Nephron progenitor cell (in vitro differentiated cells): ENCODE measurements at places on chromosomes 1 and 21.

DNA sequence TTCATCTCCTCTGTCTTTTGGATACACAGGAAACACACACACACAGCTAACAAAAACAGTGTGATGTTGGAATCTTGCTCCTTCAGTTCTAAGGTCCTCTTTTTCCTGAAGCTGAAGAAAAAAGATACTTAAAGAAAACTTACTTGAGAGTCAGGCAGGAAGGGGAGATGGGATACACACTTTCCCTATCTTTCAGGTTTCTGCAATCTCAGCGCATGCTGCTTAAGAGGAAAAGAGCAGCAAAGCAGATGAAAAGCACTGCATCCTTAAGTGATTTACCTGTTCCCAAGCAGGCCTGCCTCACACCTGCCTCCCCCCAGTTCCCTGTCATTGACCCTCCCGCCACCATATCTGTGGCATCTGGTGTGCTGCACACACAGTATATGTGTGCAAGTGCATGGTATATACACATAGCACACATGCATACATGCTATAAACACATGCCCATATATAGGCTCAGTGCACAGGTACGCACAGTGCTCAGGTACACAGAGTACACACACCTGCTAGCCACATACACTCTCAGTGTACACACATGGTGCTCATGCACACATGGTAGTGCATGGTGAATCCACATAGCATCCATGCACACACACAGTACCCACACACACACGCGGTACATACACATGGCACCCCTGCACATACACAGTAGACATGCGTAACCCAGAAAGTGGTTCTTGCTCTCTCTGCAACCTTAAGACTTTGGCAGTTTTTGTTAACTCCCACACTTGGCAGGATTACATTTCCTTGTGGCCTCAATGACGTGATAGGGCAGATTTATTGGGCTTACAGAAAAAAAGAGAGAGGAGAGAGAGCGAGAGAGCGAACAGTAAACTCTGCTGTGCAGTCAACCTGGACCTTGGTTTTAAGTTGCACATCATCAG, 166.9 kb downstream of the TOMM20 start:
- DNase-seq, result no peak

DNA sequence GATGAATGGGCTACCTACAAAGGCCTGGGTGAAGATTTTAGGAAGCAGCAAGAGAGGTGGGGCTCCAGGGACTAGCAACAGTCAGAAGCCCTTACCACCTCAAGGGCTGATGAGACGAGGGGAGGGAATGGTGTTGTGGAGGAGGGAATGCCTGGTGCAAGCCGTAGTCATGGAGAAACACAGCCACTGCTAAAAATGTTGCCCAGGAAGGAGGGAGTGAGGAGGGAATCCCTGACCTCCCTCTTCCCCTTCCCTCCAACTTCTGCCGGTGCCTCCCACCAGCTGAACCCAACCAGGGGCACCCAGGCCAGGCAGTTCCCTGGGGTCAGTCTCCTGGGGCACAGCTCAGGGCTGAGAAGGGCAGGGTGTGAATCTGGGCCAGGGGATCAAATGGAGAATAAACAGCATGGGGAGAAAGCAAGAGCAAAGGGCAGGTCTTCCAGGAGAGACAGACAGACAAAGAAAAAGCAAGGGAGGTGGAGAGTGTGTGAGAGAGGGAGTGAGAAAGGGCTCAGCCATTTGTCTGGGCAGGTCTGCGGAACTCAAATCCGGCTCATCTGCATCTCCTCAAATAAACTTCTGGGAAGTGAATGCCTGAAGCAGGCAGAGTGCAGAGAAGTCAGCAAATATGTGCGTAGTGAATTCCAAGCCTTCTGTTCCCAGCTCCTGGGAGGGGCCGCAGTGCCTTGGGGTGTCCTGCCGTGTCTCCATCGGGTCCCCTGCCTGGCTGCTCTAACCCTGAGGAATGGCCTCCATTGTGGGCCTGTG, 27.1 kb upstream of the POU3F1 start:
- no peak for DNase-seq

DNA sequence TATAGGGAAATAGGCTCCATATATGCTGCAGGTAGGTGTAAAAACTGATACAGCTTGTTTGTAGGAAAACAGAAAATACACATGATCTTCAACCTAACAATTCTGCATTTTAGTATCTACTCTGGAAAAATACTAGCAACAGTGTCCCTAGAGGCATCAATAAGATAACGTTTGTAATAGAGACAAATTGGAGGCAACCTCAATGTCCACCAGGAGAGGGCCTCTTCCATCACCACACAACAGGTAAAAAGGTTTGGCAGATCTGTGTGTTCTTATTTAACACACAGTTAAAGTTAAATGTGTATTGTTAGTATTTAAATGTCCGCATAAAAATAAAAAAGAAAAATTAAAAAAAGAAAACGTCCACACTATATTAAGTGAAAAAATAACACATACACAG, 5.4 kb downstream of the EIF2D start:
- no peak for DNase-seq

DNA sequence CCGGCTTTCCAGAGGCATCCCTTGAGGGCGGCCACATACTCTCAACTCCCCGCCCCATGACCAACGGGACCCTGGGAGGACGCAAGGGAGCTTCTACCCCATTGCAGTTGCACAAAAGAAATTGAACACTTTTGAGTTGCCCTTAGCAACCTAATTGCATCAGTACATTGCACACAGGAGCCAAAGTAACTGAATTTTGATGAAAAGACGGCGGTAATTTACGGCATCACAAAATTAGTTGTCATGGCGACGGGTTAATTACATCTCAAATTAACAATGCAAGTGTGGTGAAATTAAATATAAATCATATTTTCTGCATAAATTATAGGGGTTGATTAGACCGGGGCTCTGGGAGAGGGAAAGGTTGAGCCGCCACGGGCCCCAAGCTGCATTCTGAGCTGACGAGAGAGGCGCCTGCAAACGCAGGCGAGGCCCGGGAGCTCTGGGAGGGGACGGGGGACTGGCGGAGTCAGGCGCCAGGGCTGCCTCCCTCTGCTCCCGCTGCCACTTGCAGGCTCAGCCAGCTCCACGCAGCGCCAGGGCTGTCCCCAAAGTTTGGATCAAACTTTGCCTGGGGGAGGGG, 61.4 kb downstream of the CASZ1 start:
- DNase-seq, result peak; percentile 60

DNA sequence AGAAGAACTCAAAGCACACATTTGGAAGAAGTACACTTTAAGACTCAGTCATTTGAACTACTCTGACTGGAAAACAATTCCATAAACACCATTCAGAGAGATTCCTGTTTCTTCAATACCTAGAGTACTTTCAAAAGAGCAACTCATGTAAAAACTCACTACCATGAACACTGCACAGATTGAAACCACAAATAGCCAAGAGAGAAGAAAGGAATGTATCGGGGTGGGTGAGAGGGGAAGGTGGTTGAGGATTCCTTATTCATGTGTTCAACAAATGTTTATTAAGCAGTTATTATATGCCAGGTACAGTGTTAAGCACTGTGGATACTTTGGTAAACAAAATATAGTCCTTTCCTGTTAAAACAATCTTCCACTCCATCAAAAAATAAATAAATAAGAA, 64.7 kb downstream of the NRIP1 start:
- no peak for DNase-seq
